Right ventricle myocardium superior (tissue), 1 donor: ENCODE measurements at places on chromosomes 11 and 22. TPM values are rescaled to one million over a fixed set of nuclear protein-coding genes. Genes with fewer than 3 reads are reported as not detected.
A peak's percentile ranks its signal among the peaks of the same experiment; 100 is the strongest.

The BBS1 gene
- total RNA-seq, result 12.1 TPM

The ARHGEF17 gene
- total RNA-seq, result 51.5 TPM

GRCh38 chr11:12564012-12564411 lies 110.2 kb upstream of the TEAD1 start:
- no peak for DNase-seq

DNA sequence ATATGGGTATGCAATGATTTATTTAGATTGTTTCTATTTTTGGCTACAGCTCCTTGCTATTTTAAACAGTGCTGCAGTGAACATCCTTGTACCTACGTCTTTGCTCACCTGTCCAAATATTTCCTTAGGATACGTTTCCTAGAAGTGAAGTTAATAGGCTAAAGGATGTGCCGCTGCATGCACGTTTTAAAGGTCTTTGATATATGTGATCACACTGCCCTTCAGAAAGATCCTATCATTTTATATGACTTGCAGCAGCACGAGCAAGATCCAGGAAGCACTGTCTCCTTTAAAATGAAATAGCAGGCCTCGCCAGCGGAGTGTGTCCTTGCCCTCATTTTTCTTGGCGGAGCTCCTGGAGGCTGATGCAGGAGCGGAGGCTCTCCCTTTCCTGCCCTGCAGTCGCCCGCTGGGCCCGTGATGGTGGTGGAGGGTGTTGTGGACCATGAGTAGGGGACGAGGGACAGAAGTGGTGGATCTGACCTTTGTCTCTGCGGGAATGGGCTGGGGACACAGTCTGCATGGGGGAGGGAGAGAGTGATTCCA lies 19.4 kb downstream of the RPS6KA4 start:
- no peak for DNase-seq

GRCh38 chr11:64801561-64802369 lies 1.2 kb downstream of the MAP4K2 start:
- no peak for DNase-seq

DNA sequence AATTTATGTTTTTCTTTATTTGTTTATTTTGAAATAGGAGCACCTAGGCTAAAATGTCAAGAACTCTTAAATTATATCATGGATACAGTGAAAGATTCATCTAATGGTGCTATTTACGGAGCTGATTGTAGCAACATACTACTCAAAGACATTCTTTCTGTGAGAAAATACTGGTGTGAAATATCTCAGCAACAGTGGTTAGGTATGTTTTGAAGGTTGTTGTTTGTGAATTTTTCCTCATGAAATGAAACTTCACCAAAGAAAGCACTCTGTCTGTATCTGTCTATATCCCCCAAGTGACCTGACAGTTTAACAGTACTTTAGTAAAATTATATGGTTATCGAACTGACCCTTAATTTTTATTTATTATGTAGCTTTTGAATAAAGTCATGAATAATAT lies 12.8 kb downstream of the ATM start:
- no peak for DNase-seq

The NTM gene
- 1.5 TPM for total RNA-seq

The CUL5 gene
- total RNA-seq, result 37.6 TPM

DNA sequence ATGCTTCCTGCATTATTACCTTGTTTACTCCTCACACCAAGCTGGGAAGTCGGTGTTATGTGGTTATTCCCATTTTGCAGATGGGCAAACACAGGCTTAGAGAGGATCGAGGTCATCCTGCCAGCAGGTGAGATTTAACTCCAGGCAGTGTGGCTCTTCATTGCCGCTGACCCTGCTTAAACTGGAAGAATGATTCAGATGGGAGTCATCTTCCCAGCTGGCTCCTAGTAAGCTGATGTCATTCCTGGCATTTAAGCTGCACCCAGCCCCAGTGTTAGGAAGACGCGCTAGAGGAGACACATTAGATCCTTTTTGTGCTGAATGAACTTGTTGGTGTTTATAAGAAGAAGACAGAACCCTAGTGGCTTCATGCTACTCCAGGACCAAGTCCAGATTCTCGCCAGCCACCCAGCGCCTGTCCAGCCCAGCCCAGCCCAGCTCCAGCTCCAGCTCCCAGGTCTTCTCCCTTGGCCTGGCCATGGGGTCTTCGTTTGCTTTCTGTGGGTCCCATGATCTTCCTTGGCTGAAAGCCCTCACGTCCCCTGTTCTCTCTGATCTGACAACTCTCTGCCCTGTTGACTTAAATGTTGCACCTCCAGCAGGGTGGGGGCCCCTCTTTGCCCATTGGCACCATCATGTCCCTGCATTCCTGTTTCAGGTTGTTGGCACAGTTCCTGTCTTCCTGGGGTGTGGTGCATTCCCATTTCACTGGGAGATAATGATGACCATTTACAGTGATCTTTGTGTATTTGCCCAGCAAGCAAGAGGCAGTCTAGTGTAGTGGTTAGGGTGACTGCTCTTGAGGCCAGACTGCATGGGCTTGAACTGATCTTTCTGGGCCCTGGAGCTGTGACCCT lies 13.6 kb downstream of the PARVB start:
- no peak for DNase-seq

GRCh38 chr11:575313-575995 lies 816 bp upstream of the PHRF1 start:
- no peak for DNase-seq

The SYT9 gene
- total RNA-seq, result 0.13 TPM

- DNase-seq, result no peak
Observed at GRCh38 chr11:95277868-95278267, 46.9 kb upstream of the SESN3 start.

The DDI1 gene
- total RNA-seq, result not detected

DNA sequence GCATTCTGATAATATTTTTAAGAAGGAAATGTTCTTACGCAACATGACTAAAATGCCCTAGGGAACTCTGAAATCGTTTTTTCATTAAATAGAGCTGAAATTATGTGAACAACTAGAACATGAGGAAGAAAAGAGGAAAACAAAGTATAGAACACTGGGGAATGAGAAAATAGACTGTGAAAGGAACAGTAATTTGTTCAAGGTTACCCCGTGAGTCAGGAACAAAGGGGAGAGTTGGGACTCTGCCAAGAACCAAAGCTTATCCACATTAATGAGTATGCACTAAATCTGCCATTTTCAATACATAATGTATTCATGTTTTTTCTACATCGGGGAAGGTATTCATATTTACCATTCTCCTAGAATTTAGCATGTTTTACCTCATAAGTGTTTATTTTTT lies 961.8 kb upstream of the CCDC90B start:
- no peak for DNase-seq

The KCNJ5 gene
- 4.4 TPM for total RNA-seq

- DNase-seq, result peak; percentile 76
Observed at GRCh38 chr11:118435290-118435892, 901 bp upstream of the KMT2A start.

The MUC2 gene
- total RNA-seq, result not detected

DNA sequence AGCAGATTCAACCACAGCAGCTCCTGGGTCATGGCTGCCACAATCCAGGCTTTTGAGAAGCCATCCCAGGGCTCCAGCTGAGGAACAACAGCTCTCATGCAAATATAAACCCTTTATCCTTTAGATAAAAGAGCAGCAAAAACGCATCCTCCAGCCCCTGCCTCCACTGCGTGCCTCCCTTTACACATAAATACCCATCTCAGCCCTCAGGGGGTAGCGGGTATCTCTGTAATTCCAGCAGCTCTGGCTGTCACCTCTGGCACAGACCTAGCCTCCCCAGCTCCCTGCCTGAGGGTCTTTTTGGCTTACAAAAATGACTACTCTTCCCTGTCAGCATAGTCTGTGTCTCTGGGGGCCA lies 21.6 kb downstream of the LMO1 start:
- DNase-seq, result no peak

DNA sequence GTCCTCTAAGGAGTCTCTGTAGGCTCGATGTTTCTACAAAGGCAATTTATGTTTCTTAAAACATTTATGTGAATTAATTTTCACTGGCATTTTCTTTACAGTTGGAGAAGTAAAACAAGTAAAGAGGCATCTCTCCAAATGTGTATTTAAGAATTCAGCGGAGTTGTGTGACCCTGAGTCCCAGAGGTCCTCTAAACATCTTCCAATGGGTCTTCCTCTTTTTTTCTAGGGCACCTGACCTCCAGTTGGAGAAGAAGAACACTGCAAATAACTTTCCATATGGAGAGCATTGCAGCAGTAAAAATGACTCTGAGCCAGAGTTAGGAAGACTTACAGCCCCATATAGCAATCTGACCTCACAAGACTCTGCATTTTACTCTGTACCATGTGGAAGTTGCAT lies 480.5 kb upstream of the RAG2 start:
- DNase-seq, result no peak

GRCh38 chr22:47472636-47473035 lies 710.2 kb downstream of the TBC1D22A start:
- no peak for DNase-seq

DNA sequence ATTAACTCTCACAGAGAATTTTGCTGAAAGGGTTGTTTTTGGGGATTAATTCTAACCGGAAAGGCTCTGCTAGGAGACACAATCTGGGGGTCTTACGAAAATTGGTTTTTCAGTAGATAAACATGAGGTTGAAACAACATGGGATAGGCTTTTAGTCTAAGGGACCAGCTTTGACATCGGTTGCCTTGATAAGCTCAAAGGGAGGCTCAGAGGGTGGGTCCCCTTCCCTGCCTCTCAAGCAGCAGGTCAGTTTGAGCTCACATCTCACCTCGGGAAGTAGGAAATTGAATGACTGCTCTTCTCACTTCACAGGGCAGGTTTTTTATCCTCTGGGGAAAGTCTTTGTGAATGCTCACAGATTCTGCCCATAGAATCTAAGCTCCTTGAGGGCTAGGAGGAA lies 70.2 kb upstream of the KIRREL3 start:
- no peak for DNase-seq

- DNase-seq, result no peak
Observed at GRCh38 chr22:19631899-19632667, 82.2 kb upstream of the SEPTIN5 start.

DNA sequence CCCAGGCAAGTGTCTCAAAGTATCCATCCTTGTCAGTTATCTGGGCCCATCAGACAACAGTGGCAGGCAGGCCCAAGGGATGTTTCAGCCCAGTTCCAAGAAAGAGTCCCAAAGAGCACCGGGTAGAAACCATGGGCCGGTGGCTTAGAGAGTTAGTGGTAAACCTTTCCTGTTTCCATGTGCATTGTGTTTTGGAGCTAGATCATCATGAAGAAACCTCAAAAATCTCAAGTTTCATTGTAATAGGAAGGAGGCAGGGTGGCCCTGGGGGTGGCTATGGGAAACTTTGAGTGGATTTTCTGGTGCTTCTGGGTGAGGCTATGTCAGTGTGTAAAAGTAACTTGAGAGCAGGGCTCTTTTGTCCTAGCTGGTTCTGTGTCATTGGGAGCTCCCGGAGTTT lies 68.1 kb downstream of the UBASH3B start:
- no peak for DNase-seq

DNA sequence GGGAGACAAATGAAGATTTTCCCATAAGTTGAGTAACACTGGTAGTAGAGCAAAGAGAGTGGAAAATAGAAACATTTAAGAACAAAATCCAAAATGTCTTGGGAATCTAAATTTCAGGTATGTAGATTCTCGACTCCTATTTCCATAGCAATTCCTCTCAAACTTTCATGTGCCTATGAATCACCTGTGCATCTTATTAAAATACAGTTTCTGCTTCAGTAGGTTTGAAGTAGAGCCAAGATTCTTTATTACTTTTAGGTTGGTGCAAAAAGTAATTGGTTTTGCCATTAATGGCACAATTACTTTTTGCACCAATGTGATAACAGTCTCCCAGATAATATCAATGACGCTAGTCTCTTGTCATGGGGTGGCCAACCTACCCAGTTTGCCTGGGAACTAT lies 115.3 kb upstream of the SLC5A12 start:
- no peak for DNase-seq

DNA sequence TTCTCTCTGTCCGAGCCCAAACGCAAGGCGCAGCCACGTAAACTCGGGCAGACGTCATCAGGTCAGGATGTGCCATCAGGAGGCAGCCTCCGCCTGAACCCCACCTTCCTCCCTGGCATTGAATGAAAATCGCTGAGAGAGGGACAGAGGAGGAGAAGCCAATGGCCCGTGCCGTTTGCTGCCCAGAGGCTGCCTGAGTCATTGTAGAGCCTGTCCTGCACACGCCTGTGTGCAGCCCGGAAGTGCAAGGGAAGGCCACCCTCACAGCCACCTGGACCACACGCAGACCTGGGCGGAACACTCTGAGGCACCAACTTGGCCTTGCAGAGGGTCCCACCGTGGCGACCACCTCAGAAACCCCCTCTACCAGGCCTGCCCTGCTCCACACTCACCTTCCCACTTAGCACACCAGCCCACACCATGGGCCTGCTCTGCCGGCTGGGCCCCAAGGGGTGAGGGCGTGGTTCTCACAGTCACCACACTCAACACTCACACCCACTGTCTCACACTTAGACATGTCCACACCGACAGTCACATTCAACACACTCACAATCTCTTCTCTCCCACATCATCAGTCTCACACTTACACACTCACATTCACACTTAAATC lies 9.1 kb downstream of the CHID1 start:
- no peak for DNase-seq

The CEP126 gene
- total RNA-seq, result 1.2 TPM

The JAML gene
- total RNA-seq, result 2.7 TPM

- DNase-seq, result no peak
Observed at GRCh38 chr11:8832571-8833260, 78.3 kb upstream of the AKIP1 start.

- DNase-seq, result no peak
Observed at GRCh38 chr11:93198215-93198845, 539 bp upstream of the SLC36A4 start.

- DNase-seq, result no peak
Observed at GRCh38 chr22:41411021-41411851, 29.5 kb downstream of the TEF start.

DNA sequence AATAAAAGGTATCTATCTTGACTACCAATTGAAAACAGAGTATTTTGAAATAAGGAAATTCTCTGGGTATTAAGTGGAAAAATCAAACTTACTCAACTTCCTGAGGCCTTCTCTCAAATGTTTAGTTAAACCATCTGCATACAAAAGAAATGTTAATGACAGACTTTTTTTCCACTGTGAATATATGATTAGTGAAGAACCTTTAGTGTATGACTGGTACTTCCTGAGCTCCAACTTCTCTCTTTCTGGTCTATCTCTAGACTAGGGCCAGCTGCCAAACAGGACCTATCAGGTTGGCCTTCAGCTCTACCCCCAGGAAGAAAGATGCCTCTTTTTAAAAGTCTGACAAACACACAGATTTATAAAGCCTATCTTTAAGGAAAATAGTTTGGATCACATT lies 68.8 kb upstream of the SCUBE2 start:
- no peak for DNase-seq

The SLC29A2 gene
- total RNA-seq, result 16.3 TPM

The RAB3IL1 gene
- total RNA-seq, result 10.8 TPM
